ENCODE measurements at places on chromosomes 11 and 22.

GRCh38 chr11:56273854-56274253 is at the start of gene OR5T1:
OR5T1 (plus strand) TSS chr11:56274154; CDS start chr11:56275639, 1,485 bp downstream.
- no peak for DNase-seq

GRCh38 chr22:31926969-31927368 is 17.4 kb upstream of the YWHAH start:
- peak; percentile 15 for DNase-seq

GRCh38 chr11:86523738-86524619 is 148.4 kb downstream of the ME3 start:
- peak; percentile 35 for DNase-seq

- DNase-seq: no peak
These were observed 1.1 kb upstream of the PPFIBP2 start for GRCh38 chr11:7512525-7513233.

GRCh38 chr11:27718863-27719545 is 18.7 kb upstream of the BDNF start:
- no peak for DNase-seq

DNA sequence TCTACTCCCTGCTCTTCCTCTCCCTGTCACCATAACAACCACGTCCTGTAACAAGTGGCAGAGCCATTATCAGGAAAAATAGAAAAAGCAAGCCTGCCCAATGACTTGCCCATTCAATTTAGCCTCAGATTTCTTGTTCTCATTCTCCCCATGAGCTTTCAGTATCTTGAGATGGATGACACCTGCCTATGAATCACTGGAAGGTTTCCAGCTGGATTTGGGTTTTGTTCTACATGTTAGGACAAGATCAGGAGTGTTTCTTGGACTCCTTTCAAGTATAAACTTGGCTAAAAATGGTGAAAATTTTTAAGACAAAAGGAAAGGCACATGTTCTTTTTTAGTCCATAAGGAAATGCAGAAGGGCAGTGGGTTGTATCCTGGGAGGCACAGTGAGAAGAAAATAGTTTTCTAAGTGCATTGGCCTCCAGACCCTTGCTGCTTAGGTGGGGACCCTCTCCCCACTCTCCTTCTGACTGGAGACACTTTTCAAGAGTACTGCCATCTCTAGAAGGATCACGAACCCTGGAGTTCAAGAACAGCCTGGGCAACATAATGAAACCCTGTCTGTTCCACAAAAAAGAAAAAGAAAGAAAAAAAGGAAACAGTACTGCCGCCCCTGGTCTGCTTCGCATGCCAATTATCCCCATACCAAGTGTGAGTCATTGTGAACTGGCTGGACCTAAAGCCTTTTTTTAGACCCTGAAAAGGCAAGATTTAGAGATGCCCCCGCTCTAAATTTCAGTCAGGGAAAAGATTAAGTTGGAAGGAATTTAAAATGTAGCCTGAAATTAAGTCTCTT is 51.0 kb downstream of the MTNR1B start:
- no peak for DNase-seq

GRCh38 chr11:45590743-45591142 is 74.7 kb downstream of the CHST1 start:
- no peak for DNase-seq

GRCh38 chr11:131038597-131038996 is 122.3 kb upstream of the SNX19 start:
- no peak for DNase-seq

DNA sequence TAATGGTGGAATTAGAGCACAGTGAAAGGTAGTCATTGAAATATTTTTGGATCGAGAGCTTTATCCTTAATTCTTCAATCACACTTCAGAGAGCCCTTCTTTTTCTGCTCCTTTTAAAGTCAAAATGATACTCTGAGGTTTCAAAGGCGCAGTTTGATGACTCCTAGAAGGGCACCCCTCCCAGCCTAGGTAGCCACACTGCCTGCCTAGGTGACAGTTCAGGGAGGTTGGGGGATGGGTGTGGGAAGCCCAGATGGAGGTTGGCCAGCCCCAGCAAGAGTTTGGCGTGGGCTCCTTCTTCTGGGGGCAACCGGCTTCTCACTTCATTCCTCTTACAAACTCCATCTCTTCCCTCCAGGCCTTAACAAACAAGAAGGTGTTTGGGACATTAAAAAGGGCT is 28.6 kb upstream of the PHF21A start:
- no peak for DNase-seq

DNA sequence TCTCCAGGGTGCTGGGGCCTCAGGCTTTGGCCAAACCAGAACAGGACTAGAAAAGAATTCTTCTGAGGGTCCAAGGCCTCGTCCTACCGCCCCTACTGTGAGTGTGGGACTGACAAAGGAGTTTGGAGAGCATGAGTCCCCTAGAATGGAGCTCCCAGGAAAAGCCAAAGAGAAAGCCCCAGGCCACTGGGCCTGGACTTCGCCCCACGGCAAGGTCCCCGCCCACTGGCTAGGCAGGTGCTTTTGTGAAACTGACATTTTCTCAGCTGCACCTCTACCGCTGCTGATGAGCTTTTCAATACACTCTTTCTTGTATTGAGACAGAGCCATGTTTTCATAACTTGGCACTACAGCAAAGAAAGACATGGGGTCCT is 9.7 kb upstream of the FGF3 start:
- DNase-seq: no peak

DNA sequence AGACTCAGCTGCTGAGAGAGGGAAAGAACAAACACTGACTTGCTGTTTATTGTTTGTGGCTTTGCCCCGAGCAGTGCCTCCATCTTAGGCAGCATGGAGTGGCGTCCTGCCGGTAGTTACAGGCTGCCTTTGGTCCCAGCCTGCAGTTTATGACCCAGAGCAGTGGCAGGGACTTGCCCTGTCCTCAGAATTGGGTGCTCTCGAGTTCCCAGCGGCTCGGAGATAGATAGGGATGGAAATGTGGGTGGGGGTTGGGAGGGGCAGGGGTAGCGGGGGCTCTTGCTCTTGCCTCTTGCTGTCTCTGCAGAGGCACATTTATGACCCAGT is 3.1 kb downstream of the ALX4 start:
- no peak for DNase-seq

DNA sequence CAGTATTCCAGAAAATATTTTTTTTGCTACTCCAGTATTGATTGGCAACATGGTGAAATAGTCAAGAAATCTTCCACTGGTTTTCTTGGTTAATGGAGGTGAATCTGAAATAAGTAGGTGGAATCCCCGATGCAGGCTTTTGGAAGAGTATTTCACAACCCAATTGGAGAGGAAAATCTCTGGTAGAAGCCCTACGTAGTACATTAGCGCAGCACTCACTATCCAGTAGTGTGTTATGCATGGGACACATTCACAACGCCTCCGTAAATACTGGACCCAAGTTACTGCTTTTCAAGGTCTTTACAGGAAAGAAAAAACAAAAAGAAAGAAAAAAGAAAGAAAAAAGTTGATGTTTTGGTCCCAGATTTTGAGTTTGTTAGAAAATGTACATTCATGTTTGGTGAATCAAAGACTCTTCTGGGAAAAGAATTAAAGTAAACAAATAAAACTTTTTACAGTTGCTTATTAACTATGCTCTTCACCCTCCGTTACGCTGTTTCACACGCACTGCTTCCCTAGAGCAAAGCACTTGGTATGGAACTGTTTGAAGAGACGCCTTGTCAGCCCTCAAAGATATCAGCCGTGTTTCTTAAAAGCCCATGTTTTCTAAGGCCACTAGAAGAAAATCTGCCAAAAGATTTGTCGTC is 170.4 kb upstream of the CTSC start:
- DNase-seq: no peak

GRCh38 chr11:13126430-13126829 is 117.3 kb downstream of the RASSF10 start:
- no peak for DNase-seq

DNA sequence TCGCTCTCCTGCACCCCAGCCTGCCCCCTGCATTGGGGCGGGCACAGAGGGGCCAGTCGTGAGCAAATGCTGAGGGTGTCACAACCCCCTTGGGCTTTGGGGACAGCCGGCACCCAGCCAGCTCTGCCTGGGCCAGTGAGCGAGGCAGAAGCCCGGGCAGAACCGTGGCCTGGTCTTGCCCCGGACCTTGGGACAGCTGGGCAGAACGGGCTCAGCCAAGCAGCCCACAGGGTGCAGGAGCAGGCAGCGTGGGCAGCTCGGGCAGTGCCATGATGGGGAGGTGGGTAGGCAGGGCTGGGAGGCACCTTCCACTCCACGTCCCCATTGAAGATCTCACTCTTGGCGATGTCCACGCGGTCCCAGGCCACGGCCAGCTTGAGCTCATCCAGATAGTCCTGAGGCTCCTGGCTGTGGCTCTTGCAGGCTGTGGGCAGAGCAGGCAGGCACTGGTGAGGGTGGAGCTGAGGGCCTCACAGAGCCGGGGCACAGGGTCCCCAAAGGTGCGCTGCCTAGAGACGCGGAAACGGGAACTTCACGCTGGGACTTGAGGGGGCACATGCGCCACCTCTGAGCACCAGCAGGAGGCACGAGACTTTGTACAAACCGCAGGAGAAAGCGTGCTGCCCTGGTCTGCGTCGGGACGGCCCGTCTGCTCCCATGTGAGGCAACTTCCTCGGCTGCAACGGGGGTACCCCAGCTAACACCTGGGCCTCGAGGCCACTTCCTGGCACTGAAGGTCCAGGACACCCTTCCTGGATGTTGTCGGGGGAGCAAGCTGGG is 15.2 kb downstream of the TSSC4 start:
- DNase-seq: no peak

DNA sequence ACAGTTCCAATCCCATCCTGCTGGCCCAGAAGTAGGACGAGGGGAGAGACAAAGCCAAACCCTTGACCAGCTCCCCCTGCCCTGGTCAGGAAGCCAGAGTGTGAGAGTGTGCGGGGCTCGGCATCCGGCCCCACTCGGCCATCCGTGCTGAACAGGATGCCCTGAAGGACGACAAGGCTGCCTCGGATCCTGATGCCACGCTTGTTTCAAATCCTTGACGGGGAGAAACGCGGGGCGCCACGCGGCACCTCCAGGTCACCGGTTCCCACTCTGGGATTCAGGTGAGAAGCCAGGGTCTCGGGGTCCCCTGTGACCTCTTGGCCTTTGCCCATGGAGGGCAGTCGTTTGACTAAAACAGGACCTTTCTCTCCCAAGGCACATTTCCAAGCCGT is 167.8 kb downstream of the BRD1 start:
- no peak for DNase-seq

DNA sequence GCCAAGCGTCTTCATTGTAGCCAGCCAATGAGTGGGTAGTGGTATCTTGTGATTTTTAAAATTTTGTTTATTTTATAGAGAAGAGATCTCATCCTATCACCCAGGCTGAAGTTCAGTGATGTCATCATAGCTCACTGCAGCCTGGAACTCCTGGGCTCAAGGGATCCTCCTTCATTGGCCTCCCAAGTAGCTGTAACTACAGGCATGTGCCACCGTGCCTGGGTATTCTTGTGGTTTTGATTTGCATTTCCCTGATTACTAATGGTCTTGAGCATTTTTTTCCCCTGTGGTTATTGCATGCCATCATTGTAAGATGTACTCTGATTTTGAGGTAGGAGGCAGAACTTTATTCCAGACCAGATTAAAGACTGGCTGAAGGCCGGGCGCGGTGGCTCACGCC is 2.4 kb upstream of the DENND6B start:
- DNase-seq: no peak

- no peak for DNase-seq
These were observed 2.0 kb downstream of the FAT3 start for GRCh38 chr11:92226331-92227229.

- no peak for DNase-seq
These were observed 630 bp downstream of the CASP4 start for GRCh38 chr11:104967534-104968354.

DNA sequence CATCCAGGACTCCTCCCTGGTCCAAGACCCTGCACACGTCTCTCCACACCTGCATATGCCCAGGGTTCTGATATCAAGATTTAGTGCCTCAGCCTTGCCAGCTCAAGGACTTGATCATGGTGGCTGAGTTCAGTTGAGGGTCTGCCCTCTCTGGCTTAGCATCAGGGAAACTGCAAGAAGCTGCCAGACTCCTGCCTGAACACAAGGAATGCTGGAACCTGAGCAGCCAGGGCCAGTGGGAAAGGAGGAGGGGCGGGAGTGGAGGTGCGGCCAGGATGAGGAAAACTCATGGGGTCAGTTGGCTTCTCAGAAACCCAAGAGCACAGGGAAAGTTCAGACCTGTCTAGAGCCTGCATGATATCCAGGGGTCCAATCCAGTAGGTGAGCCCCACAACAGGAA is 546.1 kb downstream of the BUD13 start:
- DNase-seq: no peak

GRCh38 chr11:66476841-66477251 is 3.4 kb upstream of the DPP3 start:
- no peak for DNase-seq

DNA sequence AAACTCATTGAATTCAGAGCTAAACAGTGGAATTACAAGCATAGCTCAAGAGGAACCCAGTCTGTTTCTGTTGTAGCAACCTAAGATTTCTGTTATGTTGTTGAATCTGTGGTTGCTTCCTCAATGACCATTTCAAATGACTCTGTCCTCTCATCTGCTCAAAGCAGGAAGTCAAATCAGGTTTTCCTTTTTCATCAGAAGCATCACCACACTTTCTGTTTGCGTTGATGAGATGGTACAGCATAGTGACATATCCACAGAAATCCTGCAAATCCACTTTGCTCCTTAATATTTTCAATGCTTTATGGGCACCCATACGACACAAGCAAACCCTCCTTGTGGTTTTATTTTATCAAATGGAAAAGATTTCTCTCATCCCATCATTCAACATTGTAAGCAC is 12.6 kb upstream of the UCP2 start:
- DNase-seq: peak; percentile 70

DNA sequence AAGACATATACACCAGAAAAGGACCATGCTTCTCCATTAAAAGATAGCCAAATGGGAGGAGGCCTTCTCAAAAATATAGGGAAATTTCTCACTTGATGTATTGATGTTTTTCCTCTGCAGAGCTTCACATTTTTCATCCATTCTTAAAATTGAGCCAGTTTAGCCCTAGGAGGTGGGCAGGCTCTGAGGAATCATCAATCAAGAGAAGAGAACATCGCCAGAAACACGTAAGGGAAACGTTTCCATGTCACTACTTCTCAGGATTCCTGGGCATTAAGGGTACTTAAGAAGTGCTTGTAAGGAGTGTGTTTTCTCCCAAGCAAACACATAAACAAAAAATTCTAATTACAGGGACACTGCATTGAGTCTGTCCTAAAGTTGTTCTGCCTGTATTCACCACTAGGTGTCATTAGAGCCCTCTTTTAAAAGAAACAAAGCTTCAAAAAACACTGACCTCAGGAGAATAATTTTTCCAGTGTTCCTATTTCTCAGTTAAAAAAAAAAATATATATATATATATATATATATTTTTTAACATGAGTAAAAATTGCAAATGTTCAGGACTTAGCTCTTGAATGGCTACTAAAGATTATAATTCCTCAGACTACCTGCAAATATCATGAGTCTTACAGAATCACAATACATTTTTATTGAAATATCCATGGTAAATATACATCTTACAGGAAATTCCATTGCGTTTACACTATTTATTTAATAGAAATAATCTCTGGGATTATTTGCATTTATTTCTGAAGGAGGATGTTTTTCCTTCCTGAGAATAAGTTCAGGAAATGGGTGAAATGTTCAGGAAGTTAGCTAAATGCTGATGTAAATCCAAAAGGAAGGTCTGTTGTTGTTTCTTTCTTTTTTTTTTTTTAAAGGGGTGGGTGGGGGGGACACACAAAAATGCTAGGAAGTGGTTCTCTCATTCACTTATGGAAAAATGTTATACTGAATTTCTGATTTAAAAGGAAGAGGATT is 16.0 kb downstream of the FZD4 start:
- DNase-seq: no peak

GRCh38 chr11:69131644-69132300 is 24.0 kb upstream of the SMIM38 start:
- no peak for DNase-seq

GRCh38 chr11:44383246-44383645 is 73.3 kb upstream of the ALX4 start:
- no peak for DNase-seq

- peak; percentile 44 for DNase-seq
These were observed 18.5 kb downstream of the ATL3 start for GRCh38 chr11:63652671-63653070.

Data from T-helper 2 cell (primary cell).